Tibial artery (tissue), 4 donors: ENCODE measurements at places on chromosomes 16 and 17.
A peak's percentile ranks its signal among the peaks of the same experiment; 100 is the strongest.

DNA sequence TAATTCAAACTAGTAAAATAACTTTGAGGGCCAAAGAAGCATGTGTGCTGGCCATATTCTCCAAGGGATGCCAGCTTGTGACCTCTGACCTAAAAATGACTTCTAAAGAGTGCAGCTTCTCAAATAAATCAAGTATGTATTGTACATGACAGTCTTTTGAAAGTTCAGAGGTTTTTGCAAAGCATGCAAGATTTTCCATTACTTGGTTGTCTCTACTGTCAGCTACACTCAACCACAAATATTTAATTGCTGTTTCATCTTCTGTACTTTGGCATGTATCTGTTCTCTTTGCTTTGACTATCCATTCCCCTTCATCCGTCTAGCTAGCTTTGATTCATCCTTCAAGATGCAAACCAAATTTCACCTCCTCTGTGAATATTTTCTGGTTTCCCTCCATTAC is 121.9 kb upstream of the HS3ST2 start:
- DNase-seq: no peak

DNA sequence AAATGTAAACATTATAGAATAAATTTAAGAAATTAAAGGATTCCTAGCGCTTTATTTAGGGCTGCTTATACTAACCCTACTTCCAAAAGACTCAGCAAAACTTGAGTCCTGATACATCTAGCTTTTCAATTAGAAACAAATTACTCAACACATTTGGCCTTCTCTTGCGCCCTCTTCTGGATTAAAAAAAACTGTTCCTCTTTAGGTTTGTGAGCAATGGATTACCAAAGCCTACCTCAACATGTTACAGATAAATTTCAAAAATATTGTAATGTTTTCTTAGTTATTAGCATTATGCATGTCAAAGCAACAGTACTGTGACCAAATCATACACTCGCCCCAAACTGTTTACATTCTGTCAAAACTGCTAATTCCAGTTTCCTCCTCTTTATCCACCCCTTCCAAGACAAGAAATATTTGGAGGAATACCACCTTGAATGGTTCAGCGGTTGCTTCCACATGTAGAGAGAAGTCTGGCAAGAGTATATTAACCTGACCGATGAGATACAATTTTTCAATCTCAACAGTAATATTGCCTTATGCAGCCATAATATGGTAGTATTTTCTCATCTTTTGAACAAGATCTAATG is 2.7 kb downstream of the NUFIP2 start:
- DNase-seq: no peak

- DNase-seq: no peak
Measured at GRCh38 chr17:10270258-10270657, 71.9 kb upstream of the GAS7 start.

- no peak for DNase-seq
Measured at GRCh38 chr17:64058621-64059020, 38.2 kb upstream of the ICAM2 start.

DNA sequence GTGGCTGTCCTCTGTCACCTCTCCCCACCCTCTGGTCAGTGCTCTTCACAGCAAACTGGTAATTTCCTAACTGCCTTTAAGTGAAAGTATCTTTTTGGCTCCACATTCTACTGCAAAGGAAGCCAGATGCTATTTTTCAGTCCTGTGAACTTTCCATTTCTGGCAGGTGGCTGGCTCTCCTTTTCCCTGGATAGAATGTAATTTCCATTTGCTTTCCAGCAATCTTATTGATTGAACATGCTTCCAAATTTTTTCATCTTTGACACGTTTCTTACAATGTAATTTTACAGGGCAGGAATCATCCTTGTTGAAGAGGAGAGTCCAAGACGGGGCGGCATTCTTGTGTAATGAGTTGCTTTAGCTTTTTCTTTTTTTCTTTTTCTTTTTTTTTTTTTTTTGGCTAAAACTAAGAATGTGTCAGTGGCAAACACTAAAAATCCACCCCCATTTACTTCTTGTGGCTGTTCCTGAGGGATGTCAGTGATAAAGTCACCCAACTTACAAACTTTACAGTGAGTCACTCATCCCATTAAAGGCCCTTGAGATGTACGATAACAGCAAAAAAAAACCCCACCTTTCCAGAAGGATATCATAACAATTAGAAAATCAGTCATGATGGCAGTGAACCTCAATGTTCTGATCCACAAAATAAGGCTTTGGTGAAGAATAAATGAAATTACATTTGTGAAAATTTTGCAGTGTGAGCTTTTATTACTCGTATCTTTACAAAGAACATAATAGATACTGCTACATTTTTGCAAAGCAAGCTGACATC is 29.4 kb upstream of the PRKCA start:
- DNase-seq: no peak

GRCh38 chr16:73572135-73572828 is 524.4 kb upstream of the ZFHX3 start:
- DNase-seq: no peak

GRCh38 chr16:1278477-1278876 is 22.6 kb downstream of the TPSD1 start:
- DNase-seq: no peak

DNA sequence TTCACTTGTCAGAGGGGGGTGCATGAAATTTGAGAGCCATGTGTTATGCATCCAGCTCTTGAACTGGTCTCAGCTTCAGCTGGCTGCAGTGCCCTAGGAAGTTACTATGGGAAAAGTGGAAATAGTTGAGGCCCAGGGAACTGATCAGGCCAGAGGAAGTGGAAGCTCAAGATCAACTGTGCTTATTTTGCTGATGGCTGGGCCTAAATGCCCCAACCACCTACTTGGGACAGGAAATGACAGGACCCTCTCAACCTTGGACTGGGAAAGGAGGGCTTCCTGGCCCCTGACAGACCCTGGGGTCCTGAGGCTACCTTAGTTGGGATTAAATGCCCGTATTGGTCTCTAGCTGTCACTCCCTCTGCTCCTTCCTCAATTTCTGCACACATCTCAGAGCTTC is 1.2 kb upstream of the TAOK2 start:
- DNase-seq: peak; percentile 25

DNA sequence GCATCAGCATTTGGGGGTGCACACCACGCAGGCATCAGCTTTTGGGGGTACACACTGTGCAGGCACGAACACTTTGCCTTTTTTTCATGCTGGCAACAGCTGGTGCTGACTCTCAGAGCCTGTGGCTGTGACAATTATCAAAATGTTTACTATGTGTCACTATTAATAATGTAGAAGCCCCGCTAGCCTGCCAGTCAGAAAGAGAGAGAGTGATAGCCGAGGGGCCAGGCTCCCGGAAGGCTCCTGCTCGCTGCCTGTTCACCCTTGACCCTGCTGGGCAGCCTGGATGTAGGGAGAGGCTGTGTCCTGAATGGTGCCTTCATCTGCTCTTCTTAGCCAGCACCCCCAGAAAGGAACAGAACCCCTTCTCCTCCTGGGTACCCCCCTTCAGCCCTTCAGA is 61.9 kb downstream of the SDK2 start:
- DNase-seq: no peak

DNA sequence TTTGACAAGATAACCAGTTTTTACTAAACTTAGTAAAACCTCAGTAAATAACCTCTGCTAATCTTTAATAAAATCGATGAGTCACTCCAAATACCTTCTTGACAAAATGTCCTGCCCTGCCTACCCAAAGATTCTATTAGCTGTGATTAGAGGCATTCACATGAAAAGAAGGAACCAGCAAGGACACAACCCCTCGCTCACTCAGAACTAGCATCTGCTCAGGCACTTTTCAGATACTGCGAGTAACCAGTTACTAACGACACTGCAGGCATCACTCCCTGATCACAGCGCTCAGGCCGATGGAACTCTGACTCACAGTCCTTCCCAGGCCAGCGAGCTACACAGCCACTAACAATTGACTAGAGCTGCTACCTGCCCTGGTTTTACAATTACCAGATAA is 24.3 kb downstream of the PELP1 start:
- DNase-seq: no peak

GRCh38 chr17:44502598-44503146 is 534 bp downstream of the GPATCH8 start:
- DNase-seq: no peak

- no peak for DNase-seq
Measured at GRCh38 chr17:77666881-77667395, 291.6 kb upstream of the TNRC6C start.

- peak; percentile 37 for DNase-seq
Measured at GRCh38 chr16:75764154-75764768, 38.0 kb upstream of the CPHXL start.
